ACHN (cell line): ENCODE measurements at places on chromosomes 2 and 18.

- DNase-seq = no peak
Observed at GRCh38 chr2:98295275-98295674, 51.0 kb upstream of the CNGA3 start.

GRCh38 chr2:182717416-182717815 is 1.4 kb downstream of the DNAJC10 start:
- no peak for DNase-seq

- no peak for DNase-seq
Observed at GRCh38 chr2:134137182-134137611, 116.7 kb upstream of the MGAT5 start.

DNA sequence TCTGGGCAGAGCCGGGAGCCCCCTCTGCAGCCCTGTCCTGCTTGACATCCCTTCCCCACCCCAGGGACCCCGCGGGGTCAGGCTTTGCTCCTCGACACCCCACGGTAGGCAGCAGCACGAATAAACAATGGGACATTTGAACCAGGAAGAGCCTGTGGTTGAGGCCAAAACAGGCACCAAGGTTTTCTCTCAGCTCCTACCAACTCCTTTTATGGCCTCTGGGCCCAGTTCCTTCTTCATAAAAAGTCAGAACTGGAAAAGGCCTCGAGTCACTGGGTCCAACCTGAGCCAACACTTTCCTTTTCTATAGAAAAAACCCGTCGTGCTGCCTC is 20.6 kb downstream of the TEX44 start:
- DNase-seq = peak; percentile 60

DNA sequence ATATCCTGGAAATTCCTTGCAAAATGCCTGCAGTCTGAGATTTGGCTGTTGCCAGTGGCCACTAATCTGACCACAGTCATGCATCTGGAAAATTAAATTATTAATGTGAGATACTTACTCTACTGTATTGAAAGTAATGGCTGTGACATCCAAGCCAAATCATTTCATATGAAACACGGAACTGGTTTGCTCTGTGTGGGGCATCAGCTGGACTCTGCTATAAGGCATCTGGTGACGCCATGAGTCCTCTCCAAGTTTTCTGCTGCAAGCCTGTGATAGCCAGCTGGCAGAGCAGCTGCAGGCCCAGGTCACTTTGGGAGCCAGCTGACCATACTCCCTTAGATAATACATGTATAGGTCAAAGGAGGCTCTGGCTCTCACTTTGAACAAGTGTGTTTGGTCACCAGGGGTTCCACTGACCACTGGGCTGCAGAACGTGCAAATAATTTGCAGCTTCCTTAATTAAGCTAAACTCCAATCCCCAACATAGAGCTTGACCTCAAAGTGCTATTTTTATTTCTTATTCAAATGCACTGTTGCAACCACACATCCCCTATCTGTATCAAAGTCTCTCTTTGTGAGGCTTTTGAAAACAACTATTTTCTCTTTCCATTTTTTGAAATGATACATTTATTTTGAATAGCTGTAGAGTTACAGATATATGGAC is 152.9 kb downstream of the NCKAP5 start:
- no peak for DNase-seq

DNA sequence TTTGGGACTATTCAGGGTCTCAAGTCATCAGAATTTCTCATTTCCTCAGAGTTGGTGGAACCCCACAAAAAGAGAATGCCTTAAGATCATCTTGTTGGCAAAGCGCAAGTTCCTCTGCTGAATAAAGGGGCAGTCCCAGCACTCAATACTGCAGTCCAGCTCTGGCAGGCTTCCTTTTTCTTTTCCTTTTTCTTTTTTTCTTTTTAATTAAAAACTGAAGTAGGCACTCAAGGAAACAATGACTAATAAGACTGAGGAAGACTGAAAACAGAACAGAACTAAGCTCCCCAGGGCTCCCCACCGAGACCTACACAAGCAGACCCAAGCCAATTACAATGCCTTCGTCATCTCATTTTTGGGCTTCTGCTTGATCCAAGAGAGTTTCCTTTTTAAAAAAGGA is 82.0 kb downstream of the STK39 start:
- no peak for DNase-seq

DNA sequence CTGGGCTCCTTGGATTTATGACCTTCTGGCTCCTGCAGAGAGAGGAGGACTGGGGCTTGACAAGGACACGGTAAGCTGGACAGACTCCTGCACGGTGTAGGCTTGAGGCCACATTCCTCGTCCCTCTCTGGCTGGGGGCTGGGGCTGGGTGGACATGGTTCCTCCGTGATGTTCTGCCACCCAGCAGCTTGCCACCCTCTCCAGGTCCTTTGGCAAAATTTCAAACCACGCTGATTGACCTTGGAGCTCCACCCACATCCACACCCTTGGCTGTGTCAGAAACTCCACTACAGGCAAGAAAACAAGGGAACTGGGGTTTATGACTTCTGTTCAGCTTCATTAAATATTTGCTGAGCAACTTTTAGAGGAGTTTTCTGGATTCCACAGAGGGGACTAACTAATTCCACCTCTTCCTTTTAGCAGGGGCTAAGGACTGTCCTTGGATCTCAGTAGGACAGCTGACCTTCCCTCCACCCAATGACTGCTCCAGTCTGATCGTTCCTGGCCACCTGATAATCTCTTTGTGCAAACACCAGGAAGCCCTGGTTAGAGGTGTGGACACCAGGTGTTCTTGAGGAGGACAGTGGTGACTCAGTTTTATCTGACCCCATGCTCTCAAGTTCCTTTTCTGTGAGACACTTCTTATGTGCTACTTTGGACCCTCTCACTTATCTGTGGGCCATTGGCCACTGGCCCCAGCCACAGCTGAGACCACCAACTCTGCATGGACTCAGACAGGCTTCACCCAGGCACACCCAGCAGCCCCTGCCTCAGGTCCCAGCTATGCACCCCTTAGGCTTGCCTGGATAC is 29.3 kb downstream of the GPR55 start:
- DNase-seq = no peak

GRCh38 chr18:23941791-23942190 is 72.8 kb upstream of the TTC39C start:
- no peak for DNase-seq
